ENCODE measurements at places on chromosomes 11 and 22.

- no peak for DNase-seq
Measured at GRCh38 chr11:120484722-120485121, 26.8 kb upstream of the GRIK4 start.

GRCh38 chr11:57360991-57361390 lies 20.0 kb downstream of the PRG3 start:
- DNase-seq: no peak

DNA sequence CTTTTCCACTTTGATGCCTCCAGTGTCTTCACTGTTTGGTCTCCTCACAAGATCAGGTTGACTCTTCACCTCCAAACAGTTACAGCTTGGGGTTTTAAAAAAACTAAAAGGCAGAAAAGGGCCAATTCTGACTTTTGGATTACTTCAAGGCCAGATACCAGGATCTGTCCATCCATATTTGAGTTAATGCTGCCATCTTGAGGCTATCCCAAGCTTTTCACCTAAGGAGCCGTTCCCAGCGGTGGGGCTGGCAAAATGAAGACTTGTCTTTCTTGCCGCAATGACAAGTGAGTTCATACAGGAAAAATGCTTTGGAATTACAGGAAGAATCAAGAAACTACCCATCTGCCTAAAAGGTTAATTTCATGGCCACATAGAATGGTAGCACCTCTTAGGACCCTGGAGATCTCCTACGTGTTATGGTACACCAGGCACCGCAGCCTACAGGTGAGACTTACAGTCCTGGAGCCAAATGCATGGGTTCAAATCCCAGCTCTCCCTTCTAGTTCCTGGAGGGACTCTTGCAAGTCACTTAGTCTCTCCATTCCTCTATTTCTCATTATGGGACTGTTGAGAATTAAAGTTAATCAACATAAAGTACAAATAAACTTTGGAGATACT lies 6.0 kb upstream of the OR5B21 start:
- DNase-seq: no peak

DNA sequence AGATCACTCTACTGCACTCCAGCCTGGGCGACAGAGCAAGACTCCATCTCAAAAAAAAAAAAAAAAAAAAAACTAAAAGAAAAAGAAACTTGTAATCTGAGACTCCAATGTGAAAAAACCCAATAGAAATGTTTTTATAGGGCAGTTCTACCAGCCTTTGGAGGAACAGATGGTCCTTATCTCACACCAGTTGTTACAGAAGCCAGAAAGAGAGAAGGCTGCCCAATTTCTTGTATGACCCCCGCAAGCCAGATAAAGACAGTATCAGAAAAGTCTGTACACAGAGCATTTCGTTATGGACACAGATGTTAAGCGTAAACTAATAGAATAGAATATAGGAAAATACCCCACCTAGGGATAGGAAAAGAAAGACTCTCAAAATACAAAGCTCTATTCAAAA lies 11.3 kb upstream of the TSGA10IP start:
- no peak for DNase-seq

GRCh38 chr11:59429924-59430516 lies 3.8 kb upstream of the OR5A2 start:
- peak; percentile 1 for DNase-seq

DNA sequence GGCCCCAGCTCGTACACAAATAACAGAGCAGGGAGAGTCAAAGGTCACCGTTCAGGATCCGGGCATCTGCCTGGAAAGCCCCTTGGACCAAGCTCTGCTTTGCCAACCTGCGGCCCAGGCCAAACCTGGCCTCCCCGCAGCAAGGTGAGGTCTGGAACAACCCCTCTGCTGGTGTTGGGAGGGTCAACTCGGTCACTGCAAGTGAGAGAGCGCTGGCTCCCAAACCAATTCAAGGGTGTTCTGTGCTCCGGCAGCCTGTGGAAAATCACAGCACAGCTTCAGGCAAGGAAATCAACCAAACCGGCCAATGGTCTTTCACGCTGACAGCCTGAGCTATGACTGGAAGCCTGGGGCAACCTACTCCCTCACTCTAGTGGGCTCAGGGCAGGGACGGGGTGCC lies 63.4 kb downstream of the MYH9 start:
- DNase-seq: no peak

- no peak for DNase-seq
Measured at GRCh38 chr11:9827708-9828107, 163.8 kb downstream of the SWAP70 start.

DNA sequence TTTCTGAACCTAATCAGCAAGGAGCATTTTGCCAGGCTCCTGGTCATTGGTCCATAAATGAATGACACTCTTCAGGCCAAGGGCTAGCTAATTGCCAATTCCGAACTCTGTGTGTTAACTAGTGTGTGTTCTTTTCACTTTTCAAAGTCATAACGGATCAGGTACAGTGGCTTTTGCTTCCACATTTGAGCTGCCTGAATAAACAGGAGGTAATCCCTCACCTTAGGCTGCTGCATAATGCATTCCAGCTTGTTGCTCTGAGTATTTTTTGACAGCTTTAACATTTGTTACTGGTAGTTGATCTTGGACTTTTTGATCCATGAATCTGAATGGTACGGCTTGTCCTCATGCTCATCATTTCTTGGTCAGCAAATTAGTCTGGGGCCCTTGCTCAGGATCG lies 485.1 kb downstream of the CNTN5 start:
- DNase-seq: no peak

GRCh38 chr22:36940676-36941075 lies 27.2 kb downstream of the CSF2RB start:
- DNase-seq: no peak

DNA sequence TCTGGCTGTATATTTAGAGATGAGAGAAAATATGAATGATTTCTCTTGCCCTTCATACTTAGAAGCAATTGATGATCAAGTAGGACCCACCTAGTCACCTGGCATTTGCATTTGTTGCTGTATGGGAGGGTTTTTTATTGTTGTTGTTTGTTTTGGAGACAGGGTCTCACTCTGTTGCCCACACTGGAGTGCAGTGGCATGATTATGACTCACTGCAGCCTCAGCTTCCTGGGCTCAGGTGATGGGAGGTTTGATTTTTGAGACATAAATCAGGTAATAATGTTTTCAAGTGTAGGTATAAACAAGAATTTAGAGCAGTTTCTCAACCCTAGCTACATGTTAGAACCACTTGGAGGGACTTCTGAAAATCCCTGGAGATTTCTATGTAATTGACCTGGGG lies 63.0 kb downstream of the TNRC6B start:
- no peak for DNase-seq

GRCh38 chr22:35677460-35678187 lies 29.4 kb downstream of the APOL6 start:
- DNase-seq: no peak

DNA sequence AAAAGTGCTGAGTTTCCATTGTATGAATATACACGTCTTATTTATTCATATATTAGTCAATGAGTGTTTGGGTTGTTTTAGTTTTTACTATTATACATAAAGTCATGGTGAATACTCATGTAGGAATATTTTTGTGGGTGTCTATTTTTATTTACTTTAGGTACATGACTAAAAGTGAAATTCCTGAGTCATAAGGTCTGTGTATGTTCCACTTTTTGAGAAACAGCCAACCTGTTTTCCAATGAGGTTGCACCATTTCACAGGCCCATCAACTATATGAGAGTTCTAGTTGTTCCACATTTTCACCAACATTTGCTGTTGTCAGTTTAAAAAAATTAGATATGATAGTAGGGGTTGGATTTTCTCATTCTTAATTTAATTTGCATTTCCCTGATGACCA lies 6.6 kb upstream of the OR6X1 start:
- DNase-seq: no peak

- DNase-seq: no peak
Measured at GRCh38 chr11:17388609-17389210, at the start of gene KCNJ11. TSS of gene KCNJ11 (minus strand) at chr11:17388659. CDS start at chr11:17388091, 568 bp downstream.

- no peak for DNase-seq
Measured at GRCh38 chr11:75582895-75583717, 21.1 kb downstream of the SERPINH1 start.

GRCh38 chr22:43011079-43011478 lies 3.9 kb downstream of the PACSIN2 start:
- DNase-seq: no peak

- DNase-seq: no peak
Measured at GRCh38 chr11:7555052-7555699, 41.4 kb downstream of the PPFIBP2 start.

GRCh38 chr11:65500387-65501185 lies 1.7 kb downstream of the MALAT1 start:
- no peak for DNase-seq

- DNase-seq: no peak
Measured at GRCh38 chr22:43789452-43789851, 22.7 kb downstream of the EFCAB6 start.

GRCh38 chr11:129259931-129260348 lies 67.8 kb upstream of the ARHGAP32 start:
- no peak for DNase-seq

DNA sequence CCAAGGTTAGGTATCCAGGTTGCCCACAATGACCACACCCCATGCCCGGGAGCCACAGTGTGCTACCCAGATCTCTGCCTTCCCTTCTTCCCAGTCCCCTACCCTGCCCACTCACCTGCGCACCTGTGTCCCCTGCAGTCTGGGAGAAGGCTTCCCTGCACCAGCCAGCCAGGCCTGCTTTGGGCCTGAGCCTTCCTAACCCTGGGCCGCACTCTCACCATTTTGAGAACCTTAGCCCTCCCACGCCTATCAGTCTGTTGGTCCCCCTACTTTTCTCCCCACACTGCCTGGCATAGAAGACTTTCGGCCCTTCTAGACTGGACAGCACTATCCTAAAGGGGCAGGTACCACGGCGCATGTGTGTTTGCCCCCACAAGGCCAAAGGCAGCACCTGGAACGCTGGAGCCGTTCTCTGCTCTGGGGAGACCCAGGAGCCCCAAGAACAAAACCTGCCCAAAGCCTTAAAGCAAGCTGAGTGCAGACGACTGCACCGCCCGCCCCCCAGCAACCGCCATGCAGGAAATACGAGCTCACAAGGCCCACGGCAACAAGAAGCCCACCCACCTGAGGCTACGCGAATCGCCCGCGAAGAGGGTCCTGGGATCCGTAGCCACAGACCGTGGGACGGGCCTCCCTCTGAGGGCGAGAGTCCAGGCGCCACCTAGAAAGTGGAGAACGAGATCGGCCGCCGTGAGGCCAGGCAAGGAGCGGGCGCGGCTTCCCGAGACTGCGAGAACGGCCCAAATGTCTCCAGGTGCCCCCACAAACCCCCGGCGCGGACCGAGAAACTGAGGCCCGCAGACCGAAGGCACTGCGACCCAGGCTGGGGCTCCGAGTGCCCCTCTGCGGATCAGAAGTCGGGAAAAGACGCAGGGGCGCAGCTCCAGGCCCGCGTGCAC lies 546 bp downstream of the GNB1L start:
- DNase-seq: no peak

- no peak for DNase-seq
Measured at GRCh38 chr11:68287419-68287818, 15.6 kb upstream of the C11orf24 start.

GRCh38 chr22:43826142-43827002 lies 14.3 kb upstream of the EFCAB6 start:
- DNase-seq: no peak

- no peak for DNase-seq
Measured at GRCh38 chr11:30365793-30366517, 43.1 kb downstream of the ARL14EP start.

DNA sequence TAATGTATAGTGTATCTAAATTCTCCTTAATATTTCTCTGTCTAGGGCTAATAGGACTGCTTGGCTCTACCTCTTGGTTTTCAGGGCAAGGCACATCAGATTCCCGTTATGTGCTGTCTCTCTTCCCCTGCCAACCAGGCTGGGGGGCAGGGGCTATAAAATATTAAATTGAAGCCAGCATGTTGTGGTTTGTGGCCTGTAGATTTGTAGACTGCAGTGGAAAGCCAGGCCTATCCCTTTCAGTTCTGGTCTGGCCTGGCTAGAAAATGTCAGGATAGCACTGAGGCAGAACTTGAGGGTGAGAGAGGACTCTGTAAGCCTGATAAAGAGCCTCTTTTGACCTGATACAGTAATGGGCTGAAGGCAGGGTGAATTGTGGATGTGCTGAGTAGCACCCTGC lies 14.4 kb upstream of the GRK2 start:
- DNase-seq: no peak

DNA sequence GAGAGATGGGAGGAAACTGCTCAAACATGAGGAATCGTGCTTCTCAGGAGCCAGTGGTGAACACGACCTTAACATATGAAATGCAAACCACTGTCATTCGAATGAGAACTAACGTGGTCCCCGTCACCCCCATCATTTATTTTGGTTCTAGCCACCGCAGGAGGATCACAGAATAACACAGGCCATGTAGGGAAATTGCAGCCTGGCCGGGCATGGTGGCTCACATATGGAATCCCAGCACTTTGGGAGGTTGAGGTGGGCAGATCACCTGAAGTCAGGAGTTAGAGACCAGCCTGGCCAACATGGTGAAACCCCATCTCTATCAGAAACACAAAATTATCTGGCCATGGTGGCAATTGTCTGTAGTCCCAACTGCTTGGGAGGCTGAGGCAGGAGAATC lies 27.1 kb downstream of the KRTAP5-5 start:
- DNase-seq: no peak

- DNase-seq: no peak
Measured at GRCh38 chr11:198236-198806, 5.4 kb downstream of the SCGB1C1 start.

GRCh38 chr11:15774388-15774939 lies 581.9 kb downstream of the SOX6 start:
- no peak for DNase-seq

- no peak for DNase-seq
Measured at GRCh38 chr11:45605051-45605450, 60.4 kb downstream of the CHST1 start.

DNA sequence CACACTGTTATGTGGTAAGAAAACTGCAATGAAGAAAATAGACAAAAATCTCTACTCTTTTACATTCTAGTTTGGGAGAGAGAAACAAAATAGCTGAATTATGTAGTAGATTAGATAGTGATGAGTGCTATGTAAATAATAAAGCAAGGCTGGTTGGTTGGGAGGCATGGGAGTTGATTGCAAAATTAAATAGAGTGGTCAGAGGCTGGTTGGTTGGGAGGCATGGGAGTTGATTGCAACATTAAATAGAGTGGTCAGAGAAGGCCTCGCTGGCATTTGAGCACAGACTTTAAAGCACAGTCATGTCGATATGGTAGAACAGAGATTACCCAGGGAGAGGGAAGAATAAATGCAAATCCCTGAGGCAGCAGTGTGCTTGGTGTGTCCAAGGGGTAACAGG lies 22.4 kb downstream of the SIK2 start:
- DNase-seq: no peak

GRCh38 chr11:20110908-20111669 lies 49.2 kb downstream of the DBX1 start:
- peak; percentile 6 for DNase-seq

Data from activated CD4-positive, CD25-positive, alpha-beta regulatory T cell treated with anti-CD3 and anti-CD28 coated beads, Interleukin-2, amount 50 U/mL, for 16 hours (primary cell).